Vagina (tissue), 2 donors: ENCODE measurements at places on chromosomes 5 and 9. TPM values are rescaled to one million over a fixed set of nuclear protein-coding genes. Genes with fewer than 3 reads are reported as not detected.

CARTPT gene
- total RNA-seq = not detected

- H3K27ac ChIP-seq = no peak overlapping the region
- no peaks in the 10 kb centered on the region for H3K27me3 ChIP-seq
- DNase-seq = no peak
- H3K36me3 ChIP-seq = no peaks in the 10 kb centered on the region
- H3K4me1 ChIP-seq = no peaks in the 10 kb centered on the region
Measured at GRCh38 chr5:180718810-180719453, 20.9 kb downstream of the OR2Y1 start.

DNA sequence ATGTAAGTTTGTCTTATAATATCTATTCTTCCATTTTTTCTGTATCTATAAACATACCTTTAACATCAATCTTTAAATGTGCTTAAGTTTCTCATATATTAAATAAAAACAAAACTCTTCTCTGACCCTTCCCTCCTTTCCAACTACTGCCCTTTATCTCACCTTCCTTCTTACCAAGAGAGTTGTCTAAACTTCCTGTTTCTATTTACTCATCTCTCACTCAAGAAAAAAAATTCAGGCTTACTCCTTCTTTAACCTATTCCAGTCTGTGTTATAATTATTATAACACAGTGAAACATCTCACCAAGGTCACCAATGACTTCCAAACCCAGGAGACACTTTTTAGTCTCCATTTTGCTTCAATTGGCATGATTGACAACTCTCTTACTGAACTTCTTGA is 140.9 kb downstream of the CCDC171 start:
- no peak for DNase-seq
- no peaks in the 10 kb centered on the region for H3K36me3 ChIP-seq
- no peak overlapping the region for H3K27ac ChIP-seq
- no peaks in the 10 kb centered on the region for H3K4me1 ChIP-seq
- H3K27me3 ChIP-seq = no peaks in the 10 kb centered on the region

DNA sequence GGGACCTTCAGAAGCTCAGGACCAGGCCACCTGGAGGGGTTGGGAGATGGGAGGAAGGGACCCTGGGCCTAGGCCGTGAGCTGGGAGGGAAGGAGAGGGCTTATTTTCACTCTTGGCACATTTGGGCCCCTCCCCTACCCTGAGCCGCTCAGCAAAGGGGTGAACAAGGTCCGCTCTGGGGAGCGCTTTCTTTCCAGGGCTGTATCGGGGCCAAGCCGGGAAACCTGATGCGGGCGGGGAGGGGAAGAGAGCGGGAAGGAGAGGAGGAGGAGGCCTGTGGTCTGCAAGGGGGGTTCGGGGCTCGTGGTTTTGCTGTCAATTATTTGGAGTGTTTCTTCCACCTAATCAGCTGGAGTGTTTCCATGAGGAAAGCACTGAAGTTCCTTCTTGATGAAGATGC is 62.7 kb upstream of the RXRA start:
- no peaks in the 10 kb centered on the region for H3K27me3 ChIP-seq

DNA sequence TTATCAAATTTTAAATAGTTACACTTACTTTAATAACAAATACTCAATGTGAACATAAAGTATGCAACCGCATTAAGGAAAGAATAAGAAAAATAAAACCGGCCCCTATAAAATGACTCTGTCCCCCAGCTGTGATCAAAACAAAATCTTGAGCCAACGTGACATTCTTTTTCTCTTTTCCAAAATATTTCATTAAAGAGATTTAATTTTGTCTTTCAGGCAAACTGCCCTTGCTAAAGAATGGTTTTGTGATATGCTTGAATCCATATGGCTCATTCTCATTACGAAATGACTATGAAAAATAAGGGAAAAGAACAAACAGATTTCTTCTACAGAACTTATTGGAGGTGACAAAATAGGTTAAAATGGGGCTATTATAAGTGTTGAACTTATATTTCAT is 197.0 kb downstream of the NR2F1-AS1 start:
- no peak overlapping the region for H3K27ac ChIP-seq
- DNase-seq = no peak
- H3K27me3 ChIP-seq = no peaks in the 10 kb centered on the region

DNA sequence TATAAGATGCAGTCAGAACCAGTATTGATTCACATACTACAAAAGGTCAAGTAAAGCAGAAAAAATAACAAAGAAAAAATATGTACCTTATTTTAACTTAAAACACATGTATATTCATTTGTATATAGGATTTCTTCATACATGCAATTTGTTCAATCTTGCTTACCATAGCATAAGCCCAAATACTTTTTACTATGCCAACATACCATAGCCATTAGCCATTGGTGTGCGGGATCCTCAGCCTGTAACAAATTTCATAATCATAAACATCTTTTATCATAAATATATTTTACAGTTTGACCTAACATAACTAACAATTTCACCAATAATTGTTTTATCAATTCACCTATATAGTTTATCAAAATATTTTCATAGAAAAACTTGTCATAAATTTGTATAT is 51.1 kb downstream of the MPDZ start:
- H3K27ac ChIP-seq = no peak overlapping the region
- H3K36me3 ChIP-seq = no peaks in the 10 kb centered on the region
- H3K4me3 ChIP-seq = no peak overlapping the region

DNA sequence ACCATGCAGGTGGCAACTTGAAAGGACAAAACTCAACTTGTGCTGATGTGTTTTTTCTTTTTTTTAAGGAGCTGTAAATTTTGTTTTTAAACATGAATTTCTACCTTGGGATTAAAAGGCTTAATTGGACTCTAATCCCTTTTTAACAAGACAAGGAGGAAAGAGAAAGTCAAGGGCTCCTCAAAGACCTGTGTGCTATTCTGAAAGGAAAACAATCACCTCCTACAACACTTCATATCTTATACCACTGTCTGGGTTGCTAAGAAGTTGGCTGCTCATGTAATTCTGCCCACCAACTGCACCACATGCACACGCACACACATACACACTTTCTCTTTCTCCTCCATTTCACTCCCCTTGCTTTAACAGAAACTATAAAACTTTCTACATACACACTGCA is 78.6 kb downstream of the SH3RF2 start:
- no peak overlapping the region for H3K27ac ChIP-seq
- no peak overlapping the region for H3K4me3 ChIP-seq
- H3K27me3 ChIP-seq = no peaks in the 10 kb centered on the region
